NCI-H1105 (cell line): ENCODE measurements at places on chromosomes 2 and 18.

DNA sequence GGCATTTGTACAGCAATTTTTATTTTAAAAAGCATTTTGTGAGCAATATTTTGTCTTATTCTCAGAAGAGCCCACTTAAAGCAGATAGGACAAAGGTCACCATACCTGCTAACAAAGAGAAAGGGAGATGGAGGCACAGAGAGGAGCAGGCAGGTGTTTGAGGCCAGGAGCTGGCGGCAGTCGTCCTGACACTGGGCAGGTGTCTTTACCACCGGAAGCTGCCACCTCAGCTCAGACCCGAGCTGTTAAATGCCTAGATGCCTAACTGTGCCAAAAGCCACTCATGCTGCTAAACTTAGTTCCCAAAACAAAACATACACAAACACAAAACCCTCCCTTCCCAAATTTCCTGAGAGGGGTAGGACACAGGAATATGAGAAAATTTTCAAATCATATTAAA, 120.9 kb downstream of the CNTNAP5 start:
- DNase-seq = peak; percentile 90

DNA sequence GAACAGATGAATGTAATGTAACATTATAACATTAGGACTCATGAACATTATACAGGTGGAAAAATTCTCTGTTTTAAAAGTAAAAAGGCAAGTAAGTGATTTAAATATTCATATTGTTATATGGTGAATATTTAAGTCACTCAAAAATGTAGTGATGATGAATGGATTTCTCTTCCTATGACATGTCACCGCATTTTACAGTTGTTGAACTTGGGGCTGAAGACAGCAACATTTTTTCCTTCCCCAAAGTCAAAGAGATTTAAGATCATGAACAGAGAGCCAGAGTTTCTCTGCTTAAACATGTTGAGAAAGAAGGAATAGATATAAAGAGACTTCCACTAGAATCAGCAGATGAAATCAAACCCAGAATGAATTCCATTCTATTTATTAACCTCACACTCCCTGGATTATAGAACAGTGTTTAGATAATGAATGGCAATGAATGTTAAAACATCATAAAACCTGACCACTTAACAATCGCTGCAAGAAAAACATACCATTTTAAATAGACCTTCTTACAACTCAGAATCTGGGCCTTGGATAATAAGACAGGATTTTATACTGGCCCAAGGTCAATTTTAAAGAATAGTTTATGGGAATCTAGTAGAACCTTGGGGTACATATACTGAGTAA, 163.6 kb upstream of the SIX2 start:
- no peak for DNase-seq

DNA sequence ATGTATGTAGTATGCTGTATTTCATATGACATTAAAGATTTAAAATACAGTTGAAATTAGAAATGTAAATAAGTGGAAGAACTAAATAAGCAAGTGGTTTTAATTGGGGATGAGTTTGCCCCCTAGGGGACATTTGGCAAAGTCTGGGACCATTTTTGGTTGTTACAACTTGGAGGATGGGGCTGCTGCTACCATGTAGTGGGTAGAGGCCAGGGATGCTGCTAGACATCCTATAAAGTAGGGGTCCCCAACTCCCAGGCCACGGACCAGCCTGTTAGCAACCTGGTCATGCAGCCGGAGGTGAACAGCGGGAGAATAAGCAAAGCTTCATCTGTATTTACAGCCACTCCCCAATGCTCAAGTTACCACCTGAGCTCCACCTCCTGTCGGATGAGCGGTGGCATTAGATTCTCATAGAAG, 27.9 kb upstream of the ASNSD1 start:
- no peak for DNase-seq

DNA sequence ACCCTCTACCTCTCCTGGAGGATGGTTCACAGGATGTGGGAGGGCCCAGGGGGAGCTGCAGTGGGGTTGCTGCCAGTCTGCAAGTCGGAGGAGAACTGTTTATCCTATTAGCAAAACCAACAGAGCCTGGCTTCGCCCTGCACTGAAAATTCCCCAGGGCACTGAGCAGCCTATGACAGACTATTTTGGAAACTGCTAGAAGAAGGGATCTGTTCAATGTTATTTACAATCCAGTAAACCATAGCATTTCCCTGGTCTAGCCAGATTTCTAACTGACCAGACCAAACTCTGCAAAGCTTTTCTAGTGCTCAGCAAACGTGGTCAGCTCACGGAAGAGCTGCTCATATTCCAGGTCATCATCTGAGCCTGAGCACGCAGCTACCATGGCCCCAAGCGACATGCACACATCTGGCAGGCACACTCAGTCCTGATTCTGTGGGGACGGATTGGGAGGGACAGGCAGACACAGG, 64.8 kb upstream of the PID1 start:
- DNase-seq = no peak

DNA sequence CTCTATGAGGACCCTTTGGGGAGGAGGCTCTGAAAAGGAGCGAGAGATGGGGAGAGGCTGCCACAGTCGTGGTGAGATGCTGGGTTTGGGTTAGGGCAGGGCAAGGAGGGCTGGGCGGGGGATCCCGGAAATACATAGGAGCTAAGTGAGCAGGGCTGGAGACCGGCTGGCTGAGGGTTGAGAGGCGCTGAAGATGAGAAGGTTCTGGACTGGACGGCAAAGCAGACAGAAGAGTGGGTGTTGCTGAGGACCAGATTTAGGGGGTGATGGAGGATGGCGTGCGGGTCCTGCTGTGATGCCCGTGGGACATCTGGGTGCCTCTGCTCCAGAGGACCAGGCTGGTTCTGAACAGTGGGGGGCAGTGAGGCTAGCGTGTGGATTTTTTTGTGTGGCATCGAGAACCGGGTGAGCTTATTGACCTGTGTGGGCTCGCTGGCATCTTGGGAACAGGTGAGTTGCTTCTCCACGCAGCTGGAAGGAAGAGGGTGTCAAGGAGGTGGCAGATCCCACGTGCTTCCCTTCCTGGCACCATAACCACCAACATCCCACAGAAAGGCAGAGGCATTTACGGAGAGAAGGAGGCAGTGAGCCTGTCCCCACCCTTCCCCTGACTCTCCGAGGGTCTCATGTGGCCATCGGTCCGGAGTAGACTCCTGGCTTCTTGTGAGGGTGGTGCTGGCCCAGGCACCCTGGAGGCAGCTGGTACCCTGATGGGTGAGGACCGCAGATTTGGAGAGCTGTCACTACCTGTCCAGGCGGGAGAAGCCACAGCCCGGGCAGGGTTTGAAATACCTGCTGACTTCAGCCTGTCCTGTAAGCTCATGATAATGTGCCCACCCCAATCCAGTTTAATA, 70.3 kb downstream of the ASB1 start:
- no peak for DNase-seq

DNA sequence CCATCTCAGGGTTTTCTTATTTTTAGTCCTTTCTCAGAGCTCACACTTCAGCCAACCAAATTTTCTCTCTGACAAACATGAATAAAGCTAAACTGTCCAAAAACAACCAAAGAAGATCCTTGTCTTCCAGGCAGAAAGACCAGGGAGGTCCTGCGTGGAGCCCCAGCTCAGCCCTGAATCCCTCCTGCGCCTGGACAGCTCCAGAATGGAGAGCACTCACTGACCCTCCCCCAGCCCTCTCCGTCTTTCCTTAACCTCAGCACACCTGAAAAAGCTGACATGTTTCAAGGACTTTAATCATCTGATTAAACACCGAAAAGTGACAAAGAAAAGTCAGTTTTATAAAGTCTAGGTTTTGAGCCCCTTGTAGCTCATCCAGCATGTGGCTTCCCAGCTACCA, 22.9 kb upstream of the GNAL start:
- DNase-seq = no peak

GRCh38 chr2:42708179-42708578, 55.8 kb downstream of the OXER1 start:
- no peak for DNase-seq

GRCh38 chr2:47658646-47659320, 124.2 kb upstream of the MSH6 start:
- DNase-seq = no peak

DNA sequence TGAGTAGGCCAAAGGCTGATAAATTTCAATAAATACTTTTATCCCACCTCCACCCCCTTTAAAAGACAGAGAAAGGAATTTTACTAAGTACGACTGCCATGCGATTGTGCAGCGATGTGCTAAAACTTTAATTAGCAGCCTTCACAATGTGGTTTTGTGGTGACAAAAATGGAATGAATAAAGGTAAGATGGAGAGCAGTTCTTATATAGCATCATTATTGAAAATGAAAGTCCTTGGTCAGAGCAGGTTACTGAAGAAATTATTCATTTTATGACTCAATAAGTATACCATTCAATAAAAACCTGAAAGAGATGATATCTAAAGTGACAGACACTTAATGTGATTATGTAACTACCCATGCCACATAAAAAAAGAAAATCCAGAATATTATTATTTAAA, 33.2 kb upstream of the MTIF2 start:
- DNase-seq = no peak

DNA sequence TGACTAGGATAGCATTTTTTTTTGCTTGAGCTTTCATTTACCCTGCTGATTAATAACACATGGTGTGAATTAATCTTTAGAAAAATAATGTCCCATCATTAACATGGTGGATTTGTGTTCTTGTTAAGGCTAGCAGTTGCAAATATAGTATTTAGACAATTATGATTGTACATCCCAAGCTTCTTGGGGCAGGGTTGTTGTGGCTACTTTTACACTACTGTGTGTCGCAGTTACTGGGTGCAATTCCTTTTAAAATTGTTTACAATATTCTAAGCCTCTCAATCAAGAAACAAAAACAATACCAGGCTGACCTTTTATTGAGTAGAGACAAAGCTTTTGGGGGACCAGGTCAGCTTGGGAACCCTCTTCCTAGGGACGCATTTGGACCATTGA, 2.5 kb downstream of the FMNL2 start:
- DNase-seq = no peak

- no peak for DNase-seq
Measured at GRCh38 chr2:219907011-219907365, 279.6 kb downstream of the SLC4A3 start.

- DNase-seq = no peak
Measured at GRCh38 chr18:24443870-24444269, 16.6 kb upstream of the HRH4 start.

GRCh38 chr2:57156231-57156924, 890.2 kb upstream of the VRK2 start:
- DNase-seq = no peak

- no peak for DNase-seq
Measured at GRCh38 chr2:120716641-120717585, 18.8 kb upstream of the GLI2 start.

- DNase-seq = no peak
Measured at GRCh38 chr2:625415-626333, 51.5 kb downstream of the TMEM18 start.

DNA sequence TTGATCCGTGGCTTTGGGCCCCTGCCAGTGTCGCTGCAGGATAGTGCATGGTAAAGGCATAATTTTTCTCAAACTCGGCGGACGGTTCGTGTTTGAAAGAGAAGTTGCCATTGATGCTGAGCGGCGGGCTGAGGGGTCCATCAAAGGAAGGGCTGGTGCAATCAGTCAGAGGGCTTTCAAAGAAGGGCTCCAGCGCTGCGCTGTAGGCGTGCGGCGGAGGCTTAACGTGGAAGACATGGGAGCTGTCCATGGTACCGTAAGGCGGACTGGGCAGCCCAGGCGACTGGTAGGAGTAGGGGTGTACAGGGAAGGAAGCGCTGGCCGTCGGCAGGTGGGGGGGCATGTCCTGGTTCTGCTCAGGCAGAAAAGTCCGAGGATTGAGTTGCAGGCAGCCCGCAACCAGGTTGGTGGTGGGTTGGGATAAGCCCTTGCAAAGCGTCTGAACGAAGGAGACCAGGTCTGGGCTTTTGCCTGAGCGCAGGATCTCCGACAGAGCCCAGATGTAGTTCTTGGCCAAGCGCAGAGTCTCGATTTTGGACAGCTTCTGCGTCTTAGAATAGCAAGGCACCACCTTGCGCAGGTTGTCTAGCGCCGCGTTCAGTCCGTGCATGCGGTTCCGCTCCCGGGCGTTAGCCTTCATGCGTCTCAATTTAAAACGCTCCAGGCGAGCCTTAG, 2.3 kb downstream of the NEUROD1 start:
- no peak for DNase-seq

GRCh38 chr2:138723196-138723987, 56.8 kb downstream of the NXPH2 start:
- no peak for DNase-seq

GRCh38 chr18:55229682-55230081, 270.4 kb upstream of the CCDC68 start:
- DNase-seq = no peak

DNA sequence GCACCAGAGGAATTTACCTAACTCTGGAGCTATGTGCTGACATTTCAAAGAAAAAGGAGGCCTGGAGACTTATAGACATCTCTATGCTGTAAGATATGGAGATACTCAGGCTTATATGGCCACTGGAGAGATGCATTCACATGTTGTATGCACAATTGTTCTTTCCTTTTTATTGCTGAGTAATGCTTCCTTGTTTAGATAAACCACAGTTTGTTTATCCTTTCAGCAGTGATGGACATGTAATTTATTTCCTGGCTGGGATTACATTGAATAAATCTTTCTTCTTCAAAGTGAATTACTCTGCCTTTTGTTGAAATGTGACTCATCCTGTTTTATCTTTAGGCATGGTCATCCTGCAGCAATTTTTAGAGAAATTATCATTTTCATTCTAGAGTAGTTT, 716.7 kb upstream of the GCFC2 start:
- no peak for DNase-seq

DNA sequence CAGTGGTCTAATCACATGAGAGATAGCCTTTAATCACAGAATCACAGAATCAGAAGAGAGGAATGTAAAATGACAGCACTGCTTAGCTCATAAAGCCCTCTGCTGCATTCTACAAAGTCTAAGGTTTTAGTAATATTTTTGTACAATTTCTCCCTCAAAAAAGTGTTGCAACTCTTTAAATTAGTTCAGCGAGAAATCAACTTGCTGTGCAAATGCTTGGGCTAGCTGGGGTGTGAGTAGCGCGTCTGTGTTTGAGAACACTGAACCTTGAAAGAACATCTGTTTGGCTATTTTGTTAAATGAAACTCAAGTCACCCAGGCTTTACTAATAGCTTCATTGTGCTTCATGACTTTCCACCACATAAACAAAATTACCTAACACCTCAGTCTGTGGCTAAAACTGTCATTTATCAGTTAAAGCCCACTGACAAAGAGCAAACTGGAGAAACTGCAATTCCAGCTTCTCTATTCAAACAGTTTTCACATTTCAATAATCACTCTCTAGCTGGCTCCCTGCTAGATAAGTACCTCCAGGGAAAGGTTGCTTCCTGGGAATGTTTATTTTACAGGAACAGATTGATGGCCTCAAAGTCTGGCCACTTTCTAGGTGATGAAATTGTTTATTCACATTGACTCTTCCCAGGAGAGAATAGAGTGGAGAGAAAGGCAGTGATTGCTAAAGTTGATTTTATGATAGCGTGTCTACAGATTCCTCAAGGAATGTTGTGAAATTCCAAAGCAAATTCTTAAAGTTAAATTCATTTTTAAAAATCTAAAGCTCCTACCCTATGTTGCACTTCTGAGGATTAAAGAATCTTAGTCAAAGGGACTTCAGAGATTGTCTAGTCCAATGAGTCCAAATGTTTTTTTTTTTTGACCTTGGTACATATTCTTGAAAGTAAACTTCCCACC, 36.0 kb upstream of the STAT1 start:
- DNase-seq = no peak
